ENCODE measurements at places on chromosomes 4 and X.

GRCh38 chr4:104490770-104491480 is 3.8 kb downstream of the CXXC4 start:
- peak; percentile 90 for DNase-seq

DNA sequence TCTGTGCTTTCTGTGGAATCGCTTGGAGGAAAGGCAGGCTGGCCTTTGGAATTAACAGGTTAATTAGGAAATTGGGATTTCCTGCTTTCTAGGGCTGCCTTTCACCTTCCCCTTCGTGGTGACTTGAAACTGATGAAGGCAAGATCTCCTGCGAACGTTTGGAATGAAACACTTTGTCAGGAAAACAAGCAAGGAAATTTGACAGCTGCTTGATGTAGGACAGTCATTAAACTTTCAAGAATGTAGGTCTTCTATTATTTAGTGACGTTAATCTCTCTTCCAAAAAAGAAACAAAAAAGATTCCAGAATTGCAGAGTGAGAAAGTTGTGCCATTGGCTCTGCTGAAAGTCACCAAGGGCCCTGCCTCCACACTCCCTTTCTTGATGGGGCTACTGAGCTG is 155.7 kb upstream of the SCML1 start:
- no peak for DNase-seq

GRCh38 chr4:89172865-89173264 is 61.5 kb downstream of the TIGD2 start:
- DNase-seq: no peak

- DNase-seq: no peak
Measured at GRCh38 chr4:170700064-170700463, 610.3 kb upstream of the AADAT start.

- DNase-seq: no peak
Measured at GRCh38 chrX:44020693-44021092, 47.5 kb upstream of the NDP start.

GRCh38 chr4:152380919-152381318 is 155.0 kb downstream of the FBXW7 start:
- DNase-seq: no peak

- DNase-seq: no peak
Measured at GRCh38 chr4:69092980-69093568, 3.2 kb upstream of the UGT2B7 start.

DNA sequence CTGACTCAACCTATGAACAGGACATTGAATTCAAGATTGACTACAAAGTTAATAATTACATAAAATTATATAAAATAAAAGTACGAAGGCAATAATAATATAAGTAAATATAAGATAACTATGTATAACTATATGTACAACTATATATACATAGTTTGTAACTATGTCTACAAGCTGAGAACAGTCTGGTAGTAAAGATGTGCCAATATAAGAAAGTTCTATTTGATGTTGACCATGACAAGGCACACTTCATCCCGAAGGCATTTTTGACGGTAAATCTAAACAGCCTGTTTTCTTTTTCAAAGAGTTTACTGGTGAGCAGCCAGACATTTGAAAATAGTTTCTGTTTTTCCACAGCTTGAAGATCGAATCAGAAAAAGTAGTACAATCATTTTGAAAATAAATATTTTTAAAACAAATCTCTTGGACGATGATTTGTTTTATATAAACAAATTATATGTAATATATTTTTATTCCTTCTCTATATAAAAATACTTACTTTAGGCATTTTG is 112.9 kb downstream of the CEP44 start:
- DNase-seq: peak; percentile 24

DNA sequence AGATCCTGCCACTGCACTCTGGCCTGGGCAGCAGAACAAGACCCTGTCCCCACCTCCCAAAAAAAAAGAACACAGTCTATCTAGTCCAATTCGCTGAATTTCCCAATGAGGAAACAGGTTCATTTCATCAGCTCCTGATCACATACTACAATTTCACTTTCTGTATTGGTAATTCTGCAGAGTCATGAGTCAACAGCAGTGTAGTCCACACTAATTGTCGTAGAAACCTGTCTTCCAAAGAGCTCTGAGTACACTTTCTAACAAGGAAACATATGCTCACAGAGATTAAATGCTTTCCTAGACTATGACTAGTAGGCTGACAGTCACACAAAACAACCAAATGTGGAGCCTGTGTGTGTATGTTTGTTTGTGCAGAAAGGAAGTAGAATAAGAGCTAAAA is 91.9 kb downstream of the GPC4 start:
- DNase-seq: no peak

GRCh38 chr4:1417522-1418390 is 11.5 kb upstream of the NKX1-1 start:
- DNase-seq: no peak

- DNase-seq: no peak
Measured at GRCh38 chr4:132114885-132115284, 1034.2 kb upstream of the PCDH10 start.

DNA sequence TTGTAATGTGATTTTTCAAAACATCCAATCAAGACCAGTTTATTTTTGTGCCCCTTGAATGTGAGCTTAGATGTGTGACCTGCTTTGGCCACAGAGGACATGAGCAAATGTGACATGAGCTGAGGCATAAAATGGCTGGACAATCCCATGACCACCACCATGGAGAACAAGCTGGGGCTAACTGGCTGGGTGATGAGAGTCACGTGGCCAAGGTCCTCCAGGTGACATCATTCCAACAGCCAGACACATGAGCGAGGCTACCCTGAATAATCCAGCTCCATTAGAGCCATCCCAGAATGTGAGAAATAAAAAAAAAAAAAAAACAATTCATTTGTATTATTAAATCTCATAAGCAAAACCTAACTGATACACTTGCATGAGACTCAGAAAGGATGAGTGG is 90.4 kb upstream of the LDB2 start:
- DNase-seq: no peak

DNA sequence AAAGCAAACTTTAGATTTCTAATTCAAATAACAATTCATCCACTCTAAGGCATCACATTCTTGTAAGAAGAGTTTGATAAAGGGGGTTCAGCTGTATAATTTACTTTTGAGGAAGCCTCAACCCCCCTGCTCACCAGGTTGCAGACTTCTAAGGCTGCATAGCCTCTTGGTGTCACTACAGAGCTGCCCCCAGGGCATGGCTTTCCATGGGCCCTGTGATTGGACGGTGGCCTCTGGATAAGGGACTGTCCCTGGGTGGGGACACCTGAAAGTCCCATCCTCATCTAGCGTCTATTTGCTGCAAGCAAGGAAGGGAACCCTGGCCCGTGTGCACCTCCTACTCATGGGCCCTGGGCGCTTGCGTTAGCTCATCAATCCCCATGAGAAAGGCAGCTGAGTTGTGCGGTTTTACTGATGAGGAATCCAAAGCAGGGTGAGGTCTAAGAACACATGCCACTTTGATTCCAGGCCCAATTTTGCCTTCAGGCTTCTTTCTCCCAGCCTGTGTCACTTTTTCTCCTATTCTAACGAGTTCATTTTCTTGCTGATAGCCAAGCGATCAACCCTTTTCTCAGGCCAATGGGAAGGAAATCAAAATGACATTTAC is 51.8 kb downstream of the SCML1 start:
- DNase-seq: no peak

- DNase-seq: peak; percentile 5
Measured at GRCh38 chr4:130131536-130131935, 1035.6 kb downstream of the C4orf33 start.

DNA sequence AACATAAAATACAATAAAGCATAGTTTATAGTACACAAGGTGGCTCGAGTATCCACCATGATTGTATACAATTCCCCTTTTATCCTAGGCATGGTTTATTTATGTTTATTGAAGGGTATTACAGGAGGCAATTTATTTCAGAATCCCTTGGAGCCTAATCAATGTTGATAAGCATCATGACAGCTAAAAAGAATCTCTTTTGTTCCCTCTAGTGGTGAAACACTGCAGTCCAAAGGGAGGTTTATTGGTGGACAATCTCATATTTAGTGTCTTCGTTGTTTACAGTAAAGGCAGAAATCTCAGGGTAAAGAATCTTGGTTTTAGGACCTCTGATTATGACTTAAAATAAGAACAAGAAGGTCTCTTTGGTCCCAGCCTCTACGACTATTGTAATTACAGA is 1712.5 kb downstream of the C4orf33 start:
- DNase-seq: peak; percentile 6

GRCh38 chr4:78510681-78511080 is 40.9 kb upstream of the ANXA3 start:
- no peak for DNase-seq

- peak; percentile 91 for DNase-seq
Measured at GRCh38 chr4:18593297-18594002, 571.9 kb upstream of the LCORL start.

GRCh38 chr4:25757452-25757851 is 101.8 kb downstream of the SLC34A2 start:
- DNase-seq: no peak

GRCh38 chrX:143648705-143649104 is 12.8 kb upstream of the SLITRK4 start:
- DNase-seq: peak; percentile 25

DNA sequence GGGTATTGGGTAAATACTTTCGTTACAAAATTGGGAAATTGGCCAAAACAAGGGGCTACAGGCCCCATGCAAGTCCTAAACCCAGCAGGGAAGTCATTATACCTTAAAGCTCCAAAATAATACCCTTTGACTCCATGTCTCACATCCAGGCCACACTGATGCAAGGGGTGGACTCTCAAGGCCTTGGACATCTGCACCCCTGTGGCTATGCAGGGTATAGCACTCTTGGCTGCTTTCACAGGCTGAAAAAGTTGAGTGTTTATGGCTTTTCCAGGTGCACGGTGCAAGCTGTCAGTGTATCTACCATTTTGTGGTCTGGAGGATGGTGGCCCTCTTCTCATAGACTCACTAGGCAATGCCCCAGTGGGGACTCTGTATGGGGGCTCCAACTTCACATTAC is 326.5 kb downstream of the TEX13C start:
- no peak for DNase-seq

DNA sequence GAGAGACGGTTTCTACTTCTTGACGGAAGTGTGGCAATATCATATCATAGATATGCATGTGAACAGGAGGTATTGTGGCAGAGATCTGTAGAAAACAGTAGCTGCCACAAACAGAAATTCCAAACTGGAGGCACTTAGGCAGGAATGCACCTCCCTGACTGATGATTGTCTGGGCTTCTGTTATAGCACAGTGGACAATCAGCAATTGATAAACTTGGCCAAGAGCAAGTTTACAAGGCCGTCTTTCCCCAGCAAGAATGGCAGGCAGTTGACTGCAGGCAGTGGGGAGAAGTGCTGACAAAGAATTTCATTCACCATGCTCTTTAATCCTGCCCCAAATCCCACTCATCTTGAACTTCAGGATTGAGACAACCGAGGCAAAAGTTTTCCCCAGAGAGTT is 114.4 kb upstream of the STOX2 start:
- DNase-seq: no peak

DNA sequence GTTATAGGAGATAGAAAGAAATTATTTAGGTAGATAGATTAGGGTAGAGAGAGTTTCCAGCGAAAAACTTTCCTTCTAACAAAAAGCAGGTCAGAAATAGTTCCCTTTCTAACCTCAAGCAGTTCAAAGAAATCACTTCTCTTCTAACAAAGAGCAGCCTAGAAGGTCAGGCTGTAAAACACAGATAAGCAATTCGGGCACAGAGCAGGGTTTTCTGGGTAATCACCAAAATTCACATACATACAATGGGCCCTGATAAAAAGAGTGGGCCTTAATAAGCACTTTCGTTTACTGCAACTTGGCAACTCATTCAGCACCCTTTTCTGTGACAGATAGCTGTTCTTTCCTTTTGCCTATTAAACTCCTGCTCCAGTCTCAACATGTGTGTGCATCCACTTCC is 13.4 kb upstream of the NAF1 start:
- DNase-seq: no peak
